ENCODE measurements at places on chromosomes 11 and 22.

DNA sequence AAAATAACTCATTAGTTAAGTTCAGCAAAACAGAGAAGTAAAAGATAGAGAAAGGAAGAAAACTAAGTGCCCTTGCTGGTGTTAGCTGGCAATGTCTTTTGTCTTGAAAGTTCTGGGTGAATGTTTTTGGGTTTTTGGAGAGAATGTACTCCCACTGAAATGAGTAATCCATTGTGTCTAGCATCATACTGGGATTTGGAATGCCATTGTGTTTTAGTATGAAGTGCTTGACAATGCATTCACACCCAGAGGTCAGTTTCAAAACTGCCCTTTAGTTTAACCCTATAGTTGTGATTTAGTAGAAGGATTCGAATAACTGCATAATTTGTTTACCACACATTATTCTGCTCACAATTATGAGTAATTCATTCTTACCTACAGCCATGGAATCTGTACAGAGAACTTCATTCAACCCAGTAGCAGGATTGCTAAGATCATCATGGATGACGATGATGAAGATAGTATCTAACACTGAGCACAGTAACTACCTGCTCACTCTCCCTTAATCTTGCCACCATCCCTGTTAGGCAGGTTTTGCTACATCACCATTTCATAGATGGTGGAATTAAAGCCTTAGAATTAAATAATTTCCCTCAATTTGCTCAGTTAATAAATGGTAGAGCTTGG lies 33.9 kb downstream of the MAML2 start:
- DNase-seq: peak; percentile 58

- no peak for DNase-seq
Observed at GRCh38 chr11:120768949-120769348, 255.0 kb upstream of the TBCEL start.

GRCh38 chr11:113593698-113594308 lies 112.3 kb downstream of the TMPRSS5 start:
- DNase-seq: no peak

DNA sequence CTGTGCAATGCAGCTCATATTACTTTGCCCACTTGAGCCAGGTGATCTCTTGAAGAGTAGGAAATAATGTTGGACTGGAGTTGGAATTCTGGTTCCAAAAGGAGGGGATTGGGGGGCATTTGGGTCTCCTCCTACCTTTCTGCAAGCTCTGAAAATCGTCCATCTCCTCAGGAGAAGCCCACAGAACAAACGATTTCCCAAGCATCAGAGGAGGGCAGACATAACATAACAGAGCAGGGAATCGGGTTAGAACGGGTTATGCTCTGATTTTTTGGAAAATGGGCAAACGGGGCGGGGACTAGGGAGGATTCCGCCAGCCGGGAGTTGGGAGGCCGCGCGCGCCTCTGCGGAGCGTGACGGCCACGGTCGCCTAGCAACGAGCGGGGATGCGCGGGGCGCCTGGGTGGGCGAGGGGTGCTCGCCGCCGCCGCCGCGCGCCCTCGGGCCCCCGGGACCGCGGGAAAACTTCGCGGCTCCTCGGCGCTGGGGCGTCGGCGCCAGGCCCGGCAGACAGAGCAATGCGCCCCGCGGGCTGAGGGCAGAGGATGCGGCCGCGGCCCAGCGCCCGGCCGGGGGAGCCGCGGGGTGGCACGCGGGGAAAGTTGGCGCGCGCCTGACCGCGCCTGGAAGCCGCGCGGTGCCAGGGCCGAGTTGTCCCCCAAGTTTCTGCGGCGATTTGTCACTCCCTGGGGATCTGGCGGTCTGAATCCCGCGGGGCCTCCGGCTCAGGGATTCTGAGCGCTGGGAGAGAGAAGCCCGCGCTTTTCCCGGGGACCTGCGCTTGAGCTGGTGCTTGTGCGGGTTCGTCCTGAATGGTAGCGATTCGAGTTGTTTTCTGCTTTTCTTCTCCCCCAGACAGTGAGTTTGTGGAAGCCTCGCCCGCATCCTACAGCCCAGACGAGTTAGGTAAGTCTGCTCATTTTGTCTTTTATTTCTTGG lies 27.8 kb upstream of the AMOTL1 start:
- no peak for DNase-seq

DNA sequence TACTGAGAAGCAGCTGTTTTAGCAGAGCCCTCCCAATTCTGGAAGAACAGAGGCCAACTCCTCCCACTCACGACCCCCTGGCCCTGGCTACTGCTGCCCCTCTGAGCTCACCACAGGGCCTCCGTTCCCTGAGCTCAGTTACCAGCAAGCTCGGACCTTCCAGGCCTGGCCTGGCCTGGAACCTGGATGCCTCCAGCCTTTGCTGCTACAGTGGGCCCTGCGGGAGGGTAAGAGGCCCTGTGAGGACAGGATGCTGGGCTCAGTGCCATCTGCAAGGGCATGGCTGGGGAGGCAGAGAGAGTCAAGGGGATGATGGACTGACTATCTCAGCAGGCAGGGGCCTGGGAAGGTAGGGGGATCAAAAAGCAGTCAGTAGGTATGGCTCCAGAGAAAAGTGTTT lies 209.9 kb upstream of the NCAM1 start:
- no peak for DNase-seq

- DNase-seq: peak; percentile 78
Observed at GRCh38 chr11:82533628-82534327, 199.9 kb downstream of the FAM181B start.

GRCh38 chr11:2998073-2998850 lies 6.1 kb upstream of the NAP1L4 start:
- no peak for DNase-seq

GRCh38 chr11:36062796-36063365 lies 119.0 kb downstream of the LDLRAD3 start:
- no peak for DNase-seq

DNA sequence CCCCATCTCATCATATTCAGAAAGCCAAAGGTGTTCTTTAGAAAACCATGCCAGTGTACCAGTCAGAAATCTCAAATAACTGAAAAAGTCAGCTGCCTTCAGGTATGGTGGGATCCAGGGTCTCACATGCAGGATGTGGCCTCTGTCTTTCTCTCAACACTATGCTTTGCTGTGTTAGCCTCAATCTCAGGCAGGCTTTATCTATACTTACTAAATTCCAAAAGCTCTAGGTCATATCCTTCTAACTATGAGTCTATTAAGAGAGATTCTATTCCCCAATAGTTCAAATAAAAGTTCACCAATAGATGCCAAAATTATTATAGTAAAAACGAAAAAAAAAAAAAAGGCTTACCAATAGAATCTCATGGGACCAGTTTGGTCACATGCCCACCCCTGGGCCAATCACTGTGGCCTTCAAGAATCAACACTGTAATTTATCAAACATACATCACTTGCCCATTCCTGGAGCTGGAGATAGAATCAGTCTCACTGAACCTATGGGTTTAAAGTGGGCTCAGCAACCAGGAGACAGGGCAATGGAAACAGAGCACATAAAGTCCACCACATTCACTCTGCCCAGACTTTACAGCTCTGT lies 38.0 kb upstream of the APLNR start:
- no peak for DNase-seq
